Stimulated activated CD8-positive, alpha-beta memory T cell treated with anti-CD3 and anti-CD28 coated beads, Interleukin-4, amount 100 ng/mL, for 4 hours (primary cell): ENCODE measurements at places on chromosomes 5 and 9.

DNA sequence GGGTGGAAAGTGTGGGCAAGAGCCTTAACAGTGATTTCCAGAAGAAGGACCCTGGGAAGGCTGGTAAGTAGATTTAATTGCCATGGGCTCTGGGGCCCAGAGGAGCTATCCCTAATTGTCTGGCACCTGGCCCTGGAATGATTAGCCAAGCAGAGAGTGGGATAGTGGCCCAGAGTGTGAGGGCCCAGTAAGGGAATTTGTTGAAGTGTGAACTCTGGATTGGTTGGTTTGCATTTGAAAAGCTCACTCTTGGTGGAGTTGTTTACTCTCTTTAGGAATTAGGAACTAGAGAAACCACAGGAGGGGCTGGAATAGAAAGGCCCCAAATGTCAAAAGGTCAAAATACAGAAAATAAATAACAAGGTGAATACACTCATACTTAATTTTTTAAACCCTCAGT, 207.1 kb downstream of the GABRG2 start:
- no peak for DNase-seq

- DNase-seq, result no peak
Observed at GRCh38 chr9:8855046-8855445, 1055.5 kb upstream of the DMAC1 start.

DNA sequence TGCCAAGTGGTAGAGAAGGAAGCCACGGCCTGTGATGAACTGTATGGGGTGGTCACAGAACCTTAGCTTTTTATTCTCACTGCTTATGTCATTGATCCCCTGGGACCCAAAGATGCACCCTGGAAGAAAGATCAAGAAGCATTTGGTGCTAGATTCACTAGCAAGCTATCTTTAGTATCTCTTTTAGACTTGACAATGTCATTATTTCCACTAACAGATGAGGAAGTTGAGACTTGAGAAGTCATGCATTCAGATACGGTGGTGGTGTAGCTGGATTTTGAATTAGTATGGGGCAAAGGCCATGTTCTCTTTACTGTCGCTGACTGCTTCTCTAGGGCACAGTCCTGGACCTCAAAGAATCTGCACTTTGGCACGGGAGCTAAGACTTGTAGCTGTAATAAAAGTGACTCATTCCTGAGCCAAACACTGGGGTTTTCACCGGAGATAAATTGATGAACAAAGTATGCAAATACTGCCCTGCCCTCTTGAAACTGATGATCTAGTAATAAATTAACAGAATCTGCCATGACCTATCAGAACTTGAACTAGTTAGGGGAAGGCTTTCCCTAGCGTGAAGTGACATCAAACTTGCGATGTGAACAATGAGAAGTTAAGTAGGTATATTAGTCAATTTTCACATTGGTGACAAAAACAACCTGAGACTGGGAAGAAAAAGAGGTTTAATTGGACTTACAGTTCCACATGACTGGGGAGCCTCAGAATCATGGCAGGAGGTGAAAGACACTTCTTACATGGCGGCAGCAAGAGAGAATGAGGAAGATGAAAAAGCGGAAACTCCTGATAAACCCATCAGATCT, 5.4 kb downstream of the GDA start:
- DNase-seq, result no peak

GRCh38 chr5:18052569-18052968, 418.3 kb downstream of the TAF11L14 start:
- DNase-seq, result no peak

- no peak for DNase-seq
Observed at GRCh38 chr5:18920966-18921365, 1067.0 kb downstream of the CDH18 start.

DNA sequence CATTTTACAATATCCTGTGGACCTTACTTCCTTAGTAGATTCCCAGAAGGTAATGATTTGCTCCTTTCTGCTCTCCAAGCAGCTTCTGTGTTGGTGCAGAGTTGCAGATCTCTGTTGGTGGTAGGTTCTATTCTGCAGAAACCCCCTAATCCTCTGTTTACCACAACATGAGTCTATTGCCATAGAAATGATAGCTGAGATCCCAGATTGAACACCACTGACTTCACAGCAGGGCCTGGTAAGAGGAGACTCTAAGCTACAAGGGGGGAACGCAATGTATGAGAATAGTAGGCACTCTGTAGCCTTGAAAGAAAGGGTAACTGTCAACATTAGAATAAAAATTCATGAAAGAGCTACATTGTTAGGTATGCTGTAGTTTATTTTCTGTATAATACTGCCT, 59.5 kb downstream of the MUSK start:
- DNase-seq, result no peak

GRCh38 chr5:124581738-124582560, 164.5 kb downstream of the ZNF608 start:
- DNase-seq, result no peak

DNA sequence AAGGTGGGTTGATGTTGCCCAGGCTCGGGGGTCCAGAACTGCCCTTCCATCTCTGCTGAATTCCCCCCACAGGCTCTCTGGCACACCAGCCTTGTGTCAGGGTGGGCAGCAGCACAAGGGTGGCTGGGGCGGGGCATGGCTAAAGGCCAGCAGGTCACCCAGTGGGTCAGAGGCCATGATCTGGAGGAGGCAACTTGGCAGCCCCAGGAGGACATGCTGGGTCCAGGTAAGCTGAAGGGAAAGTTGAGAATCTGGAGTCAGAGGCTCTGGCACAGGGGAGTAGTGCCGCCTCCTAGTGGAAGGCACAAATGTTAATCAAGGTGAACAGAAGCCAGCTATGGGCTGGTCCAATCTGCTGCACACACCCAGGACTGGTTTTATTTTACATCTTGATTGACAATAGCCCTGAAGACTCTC, 6.2 kb downstream of the TMEM8B start:
- no peak for DNase-seq

DNA sequence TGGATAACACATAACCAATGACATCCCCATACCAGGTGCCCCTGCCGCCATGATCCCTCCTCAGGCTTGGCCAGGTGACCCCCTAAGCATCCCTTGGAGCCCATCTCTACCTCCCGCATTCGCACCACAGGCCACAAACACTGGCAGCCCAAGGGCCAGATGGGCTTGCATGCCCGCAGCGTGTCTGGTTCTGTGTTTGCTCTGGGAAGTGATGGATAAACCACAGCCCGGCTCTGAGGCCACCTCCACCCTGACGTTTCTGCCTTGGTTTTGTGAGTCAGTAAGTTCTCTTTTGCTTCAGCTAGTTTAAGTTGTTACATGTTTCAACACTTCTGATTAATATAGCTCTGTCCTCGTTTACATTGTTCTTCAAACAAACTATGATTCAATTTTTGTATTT, 172.4 kb upstream of the PHYKPL start:
- no peak for DNase-seq

GRCh38 chr5:171486613-171487012, 67.2 kb downstream of the FGF18 start:
- no peak for DNase-seq

DNA sequence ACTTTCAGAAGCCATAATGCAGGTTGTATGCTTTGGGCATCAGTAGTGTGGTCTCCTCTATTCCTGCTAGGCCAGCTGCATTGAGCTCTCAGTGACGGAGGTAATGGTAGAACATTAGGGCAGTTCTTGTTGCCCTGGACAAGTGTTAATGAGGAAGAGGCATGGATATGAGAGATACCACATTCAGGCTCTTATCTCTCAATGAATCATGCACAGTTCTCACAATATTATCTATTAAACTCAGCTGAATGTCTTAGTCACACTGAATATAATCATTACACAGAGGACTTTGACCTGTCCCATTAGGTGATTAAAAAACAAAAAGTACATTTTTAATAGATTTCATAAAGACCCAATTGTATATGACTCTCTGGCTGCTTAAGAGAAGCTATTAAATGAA, 76.6 kb upstream of the SSBP2 start:
- no peak for DNase-seq

- DNase-seq, result no peak
Observed at GRCh38 chr5:35237580-35238376, 7.5 kb upstream of the PRLR start.

DNA sequence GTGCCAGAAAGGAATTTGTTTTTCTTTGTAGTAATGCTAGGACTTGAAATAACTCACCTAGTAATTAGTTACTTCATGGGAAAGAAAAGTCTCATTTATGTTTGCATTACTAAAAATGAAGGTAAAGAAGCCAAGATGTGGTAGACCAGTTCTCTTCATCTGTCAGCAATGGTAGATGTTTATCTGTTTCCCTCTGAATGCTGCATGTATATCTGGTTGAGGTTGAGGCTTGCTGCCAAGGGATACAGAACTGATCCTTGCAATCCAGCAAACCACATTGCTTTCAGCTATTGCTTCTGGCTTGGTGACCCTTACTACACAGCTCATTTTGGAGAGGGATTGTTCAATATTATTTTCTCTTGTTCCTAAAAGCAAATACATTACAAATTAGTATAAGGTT, 73.6 kb downstream of the ZNF474 start:
- no peak for DNase-seq

DNA sequence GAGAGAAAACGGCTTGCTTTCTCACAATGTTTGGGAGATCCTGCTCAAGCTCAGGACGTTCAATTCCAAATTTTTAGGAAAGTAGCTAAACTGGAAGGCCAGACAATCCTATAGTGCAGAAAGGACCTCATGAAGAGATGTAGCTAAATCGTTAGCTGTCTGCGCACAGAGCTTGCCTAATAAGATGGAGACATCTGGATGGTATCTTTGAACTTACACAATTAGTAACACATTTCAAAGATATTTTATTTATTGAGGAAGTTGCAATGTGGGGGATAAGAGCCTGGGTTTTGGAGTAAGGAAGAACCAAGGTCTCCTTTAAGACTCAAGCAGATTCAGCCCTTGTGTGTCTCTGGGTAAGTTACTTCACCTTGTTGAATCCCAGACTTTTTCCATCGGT, 28.6 kb upstream of the RAB14 start:
- DNase-seq, result no peak

- DNase-seq, result no peak
Observed at GRCh38 chr9:71001780-71002386, 119.5 kb downstream of the TRPM3 start.

DNA sequence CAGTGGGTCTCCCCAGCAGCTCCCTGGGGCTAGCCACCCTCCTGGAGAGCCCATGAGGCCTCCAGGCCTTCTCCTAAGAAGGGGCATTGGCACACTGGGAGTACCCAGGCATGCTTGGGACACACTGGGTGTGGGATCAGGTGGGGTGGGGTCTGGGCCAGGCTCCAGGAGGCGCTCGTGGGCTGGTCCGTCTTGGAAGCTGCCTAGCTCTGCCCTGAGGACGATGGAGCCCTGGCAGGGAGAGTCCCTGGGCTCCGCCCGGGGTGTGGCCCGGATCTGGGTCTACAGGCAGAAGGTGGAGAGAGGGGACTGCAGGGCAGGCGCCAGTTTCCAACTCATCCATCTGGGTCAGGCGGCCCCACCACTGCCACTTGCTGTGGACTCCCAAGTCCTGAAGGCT, 2.4 kb downstream of the PRRX2 start:
- no peak for DNase-seq

- DNase-seq, result no peak
Observed at GRCh38 chr9:133285252-133285775, 10.3 kb upstream of the ABO start.

DNA sequence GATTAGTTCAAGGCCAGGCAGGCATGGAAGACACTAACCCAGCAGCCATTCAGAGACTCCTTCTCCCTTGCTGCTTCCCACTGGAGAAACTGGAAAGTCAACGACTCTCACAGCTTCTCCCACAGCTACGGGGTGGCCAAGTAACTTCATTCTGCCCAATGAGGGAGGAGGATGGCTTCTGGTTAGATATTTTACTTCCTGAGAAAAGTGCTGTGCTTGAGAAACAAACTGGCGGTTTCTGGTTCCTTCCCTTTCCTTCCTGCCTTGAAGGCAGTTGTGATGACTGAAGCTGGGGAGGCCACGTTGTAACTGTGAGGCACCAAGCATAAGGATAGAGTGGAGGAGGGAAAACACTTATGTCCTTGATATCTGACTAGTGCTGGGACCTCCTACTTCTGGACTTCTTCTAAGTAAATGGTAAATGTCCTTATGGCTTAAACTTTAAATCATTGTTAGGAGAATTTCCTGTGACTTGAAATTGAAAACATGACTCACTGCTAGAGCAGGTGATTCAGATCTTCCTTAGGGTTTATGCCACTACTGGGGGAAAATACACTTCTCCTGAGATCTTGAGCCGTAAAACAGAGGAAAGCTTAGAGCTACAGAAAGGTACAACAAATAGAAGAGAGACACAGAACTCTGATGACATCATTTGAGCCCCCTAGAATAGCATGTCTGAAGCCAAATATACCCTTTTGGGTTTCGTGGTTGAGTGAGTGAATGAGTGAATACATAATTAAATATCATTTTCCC, 3.1 kb upstream of the GNPDA1 start:
- peak; percentile 15 for DNase-seq

DNA sequence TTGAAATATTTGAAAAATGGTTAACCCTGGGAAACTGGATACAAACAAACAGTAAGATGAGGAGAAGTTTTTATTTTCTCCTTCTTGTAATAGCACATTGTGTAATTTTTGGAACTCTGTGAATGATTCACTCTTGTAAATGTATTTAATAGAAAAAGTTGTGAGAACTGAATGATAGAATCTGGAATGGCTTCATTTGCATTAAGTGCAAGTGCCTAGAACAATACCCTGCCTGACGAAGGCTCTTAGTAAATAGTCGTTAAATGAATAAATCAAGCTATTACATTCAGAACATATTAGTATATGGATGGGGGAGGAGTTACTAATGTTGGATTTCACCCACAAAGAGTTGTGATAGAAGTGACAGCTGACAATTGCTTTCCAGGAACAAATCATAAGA, 442.5 kb downstream of the EFNA5 start:
- no peak for DNase-seq

DNA sequence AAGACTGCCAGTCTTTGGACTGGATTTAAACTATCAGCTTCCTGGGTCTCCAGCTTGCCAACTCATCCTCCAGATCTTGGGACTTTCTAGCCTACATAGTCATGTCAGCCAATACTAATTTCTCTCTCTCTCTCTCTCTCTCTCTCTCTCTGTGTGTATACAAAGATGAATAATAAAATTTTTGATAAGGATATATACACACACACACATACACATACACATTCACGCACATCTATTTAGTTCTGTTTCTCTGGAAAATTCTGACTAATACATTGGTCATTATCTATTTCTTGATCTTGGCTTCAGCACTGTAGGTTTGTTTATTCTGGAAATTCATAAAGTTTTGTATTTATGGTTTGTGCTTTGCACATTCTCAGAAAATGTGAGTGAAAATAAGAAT, 1606.2 kb upstream of the NUDT12 start:
- DNase-seq, result no peak

GRCh38 chr5:127827451-127827850, 124.3 kb downstream of the CCDC192 start:
- no peak for DNase-seq

- DNase-seq, result no peak
Observed at GRCh38 chr5:79236362-79236969, 535 bp downstream of the JMY start.
